ENCODE measurements at places on chromosomes 16 and 17.

GRCh38 chr17:8475781-8476180 is 40.1 kb downstream of the NDEL1 start:
- DNase-seq = no peak

GRCh38 chr16:10137341-10137740 is 44.9 kb downstream of the GRIN2A start:
- DNase-seq = no peak

- no peak for DNase-seq
Observed at GRCh38 chr16:29775742-29776408, 2.2 kb upstream of the ZG16 start.

- peak; percentile 60 for DNase-seq
Observed at GRCh38 chr17:4509401-4509800, 10.7 kb downstream of the SPNS2 start.
